ENCODE measurements at places on chromosomes 3 and 15. TPM values are rescaled to one million over a fixed set of nuclear protein-coding genes. Genes with fewer than 3 reads are reported as not detected.
A peak's percentile ranks its signal among the peaks of the same experiment; 100 is the strongest.

- H3K27ac ChIP-seq, result no peak overlapping the region
- no peak overlapping the region for H3K4me3 ChIP-seq
- no peaks in the 10 kb centered on the region for H3K4me1 ChIP-seq
- no peak for DNase-seq
- no peaks in the 10 kb centered on the region for H3K36me3 ChIP-seq
These were observed 52.2 kb downstream of the ABHD5 start for GRCh38 chr3:43742920-43743319.

DNA sequence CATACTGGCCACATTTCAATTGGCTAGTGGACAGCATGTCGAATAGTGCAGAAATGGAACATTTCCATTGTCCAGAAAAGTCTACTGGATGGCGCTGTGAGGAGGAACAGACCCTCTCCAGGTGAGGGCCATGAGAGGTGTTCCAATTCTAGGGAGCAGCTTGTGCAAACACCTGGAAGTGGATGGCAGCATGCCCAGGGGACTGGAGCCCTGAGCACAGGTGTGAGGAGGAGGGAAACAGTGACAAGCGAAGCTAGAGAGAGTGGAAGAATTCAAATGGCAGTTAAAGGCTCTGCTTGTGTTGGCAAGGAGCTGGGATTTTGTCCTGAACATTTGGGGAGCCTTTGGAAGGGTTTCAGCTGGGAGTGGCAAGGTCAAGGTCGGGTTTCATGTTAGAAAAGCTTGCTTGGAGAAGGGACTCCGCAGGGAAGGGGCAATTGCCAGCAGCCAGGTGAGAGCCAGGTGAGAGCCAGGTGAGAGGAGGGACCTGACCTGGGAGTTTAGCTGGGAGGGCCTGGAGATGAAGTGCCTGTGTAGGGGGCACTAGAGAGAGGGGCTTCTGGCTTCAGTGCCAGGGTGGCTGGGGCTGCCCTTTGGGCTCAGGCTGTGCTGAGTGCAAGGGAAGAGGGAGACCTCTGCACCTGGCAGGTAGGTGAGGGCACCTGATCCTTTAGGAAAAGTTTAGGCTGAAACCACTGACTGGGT lies 93.8 kb downstream of the LINGO1 start:
- peaks cover 7% of the 10 kb centered on the region for H3K4me1 ChIP-seq
- no peak overlapping the region for H3K27ac ChIP-seq
- H3K27me3 ChIP-seq, result no peaks in the 10 kb centered on the region
- no peak overlapping the region for H3K4me3 ChIP-seq
- H3K36me3 ChIP-seq, result no peaks in the 10 kb centered on the region

GRCh38 chr3:59866076-59866475 lies 816.3 kb upstream of the CFAP20DC start:
- H3K27me3 ChIP-seq, result no peaks in the 10 kb centered on the region
- no peak overlapping the region for H3K4me3 ChIP-seq
- peaks cover 26% of the 10 kb centered on the region for H3K4me1 ChIP-seq
- H3K36me3 ChIP-seq, result peaks cover 11% of the 10 kb centered on the region
- no peak for DNase-seq
- H3K27ac ChIP-seq, result no peak overlapping the region

GRCh38 chr15:67564021-67564967 lies 21.8 kb downstream of the MAP2K5 start:
- no peak overlapping the region for H3K4me3 ChIP-seq
- peaks cover 17% of the 10 kb centered on the region for H3K36me3 ChIP-seq
- no peak for DNase-seq
- no peaks in the 10 kb centered on the region for H3K27me3 ChIP-seq
- peaks cover 18% of the 10 kb centered on the region for H3K4me1 ChIP-seq

DNA sequence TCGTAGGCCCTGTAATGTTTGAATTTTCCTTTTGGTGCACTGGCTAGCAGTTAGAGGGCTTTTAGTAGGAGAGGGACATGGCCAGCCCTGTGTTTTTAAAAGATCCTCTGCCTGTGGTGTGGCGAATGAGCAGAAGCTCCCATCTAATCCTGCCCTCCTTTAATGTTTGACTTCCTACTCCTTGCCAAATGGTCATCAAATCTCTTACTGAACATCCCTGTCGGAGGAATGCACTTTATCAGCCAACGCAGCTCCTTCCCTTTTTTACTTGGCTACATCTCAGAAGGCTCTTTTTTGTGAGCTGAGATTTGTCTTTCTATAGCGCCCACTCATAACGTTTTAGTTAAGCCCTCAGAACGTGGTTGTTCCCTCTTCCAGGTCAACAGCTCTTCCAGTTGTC lies 44.8 kb downstream of the MAP2K5 start:
- no peaks in the 10 kb centered on the region for H3K4me1 ChIP-seq
- no peaks in the 10 kb centered on the region for H3K27me3 ChIP-seq
- no peak overlapping the region for H3K4me3 ChIP-seq
- H3K36me3 ChIP-seq, result peaks cover 13% of the 10 kb centered on the region
- H3K27ac ChIP-seq, result no peak overlapping the region
- DNase-seq, result no peak

DNA sequence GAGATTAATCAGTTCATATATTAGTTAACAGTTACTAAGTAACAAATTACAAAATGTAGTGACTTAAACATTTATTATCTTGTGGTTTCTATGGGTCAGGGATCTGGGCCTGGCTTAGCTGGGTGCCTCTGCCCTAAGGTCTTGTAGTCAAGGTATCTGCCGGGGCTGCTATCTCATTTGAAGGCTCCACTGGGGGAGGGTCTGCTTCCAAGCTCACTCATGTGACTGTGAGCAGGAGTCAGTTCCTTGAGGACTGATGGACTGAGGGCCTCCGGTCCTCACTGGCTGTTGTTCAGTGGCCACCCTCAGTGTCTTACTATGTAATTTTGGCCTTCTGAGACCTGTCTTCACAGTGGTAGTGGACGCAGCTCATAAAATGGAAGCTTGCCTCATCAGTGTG lies 135.9 kb upstream of the PLXNA1 start:
- H3K27ac ChIP-seq, result no peak overlapping the region
- no peaks in the 10 kb centered on the region for H3K27me3 ChIP-seq
- DNase-seq, result no peak
- no peak overlapping the region for H3K4me3 ChIP-seq
- no peaks in the 10 kb centered on the region for H3K4me1 ChIP-seq
- H3K36me3 ChIP-seq, result no peaks in the 10 kb centered on the region

Gene SLC6A11
- not detected for total RNA-seq

GRCh38 chr3:5023777-5024346 lies 44.6 kb downstream of the BHLHE40 start:
- H3K4me3 ChIP-seq, result no peak overlapping the region
- no peaks in the 10 kb centered on the region for H3K36me3 ChIP-seq
- H3K27me3 ChIP-seq, result no peaks in the 10 kb centered on the region
- peak overlapping the region; percentile 23 for H3K27ac ChIP-seq

Gene CCDC191
- 1.5 TPM for total RNA-seq

Gene MINDY2
- 9.0 TPM for total RNA-seq

Gene SLC7A14
- total RNA-seq, result not detected

Gene SLC15A2
- total RNA-seq, result 1.7 TPM

- DNase-seq, result no peak
- H3K4me1 ChIP-seq, result no peaks in the 10 kb centered on the region
- H3K4me3 ChIP-seq, result no peak overlapping the region
- H3K27me3 ChIP-seq, result peaks cover 4% of the 10 kb centered on the region
- H3K36me3 ChIP-seq, result no peaks in the 10 kb centered on the region
These were observed 719.6 kb downstream of the AGBL1 start for GRCh38 chr15:86799226-86799625.

Gene CCDC66
- 22.1 TPM for total RNA-seq

Gene GNAT1
- 0.11 TPM for total RNA-seq

- H3K27ac ChIP-seq, result peak overlapping the region; percentile 64
- no peaks in the 10 kb centered on the region for H3K27me3 ChIP-seq
- peaks cover 58% of the 10 kb centered on the region for H3K4me1 ChIP-seq
- peak overlapping the region; percentile 9 for H3K4me3 ChIP-seq
These were observed 5.6 kb downstream of the ZBED2 start for GRCh38 chr3:111589303-111590142.

DNA sequence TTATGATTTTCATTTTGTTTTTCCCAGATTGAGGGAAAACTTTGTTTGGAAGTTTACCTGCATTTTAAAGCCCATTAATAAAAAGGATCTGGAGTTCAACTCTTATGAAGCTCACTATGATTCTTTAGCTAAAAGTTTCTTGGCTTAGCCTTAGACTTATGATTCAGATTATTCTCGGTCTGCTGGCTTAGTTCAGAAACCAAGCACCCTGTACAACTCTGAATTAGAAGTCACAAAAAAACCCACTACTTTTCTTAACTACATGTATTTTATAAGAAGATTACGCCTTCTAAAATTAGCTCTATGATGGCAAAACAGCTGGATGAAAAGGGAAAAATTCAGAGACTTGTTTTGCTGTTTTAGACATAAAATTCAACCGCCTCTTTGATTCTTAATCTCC lies 14.3 kb upstream of the DENND4A start:
- DNase-seq, result no peak
- H3K27ac ChIP-seq, result peak overlapping the region; percentile 77
- peaks cover 38% of the 10 kb centered on the region for H3K4me1 ChIP-seq
- H3K4me3 ChIP-seq, result peak overlapping the region; percentile 85

Gene SLC9C1
- total RNA-seq, result not detected

DNA sequence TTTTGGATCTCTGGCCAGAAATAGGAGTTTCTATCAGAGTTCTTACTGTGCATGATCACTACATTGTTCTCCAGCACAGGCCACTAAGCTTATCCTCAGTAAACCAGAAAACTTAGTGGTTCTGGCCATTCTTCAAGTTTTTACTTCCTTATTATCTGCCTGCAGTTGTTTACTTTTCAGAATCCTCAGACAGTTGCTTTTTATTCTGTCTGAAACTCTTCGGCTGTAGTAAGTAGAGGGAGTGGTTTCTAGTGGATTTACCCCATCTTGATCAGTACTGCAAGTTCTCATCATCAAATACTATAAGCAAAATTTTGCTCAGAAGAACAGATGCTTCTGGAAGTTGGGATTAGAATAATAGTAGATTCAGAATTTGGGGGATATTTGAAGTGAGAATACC lies 193.0 kb upstream of the RARB start:
- H3K4me1 ChIP-seq, result no peaks in the 10 kb centered on the region
- no peaks in the 10 kb centered on the region for H3K27me3 ChIP-seq
- H3K27ac ChIP-seq, result no peak overlapping the region
- H3K36me3 ChIP-seq, result no peaks in the 10 kb centered on the region
- no peak for DNase-seq

Gene DCLK3
- total RNA-seq, result 0.05 TPM

Data from activated CD8-positive, alpha-beta T cell treated with anti-CD3 and anti-CD28 coated beads for 36 hours (primary cell).